ENCODE measurements at places on chromosomes 6 and 20. TPM values are rescaled to one million over a fixed set of nuclear protein-coding genes. Genes with fewer than 3 reads are reported as not detected.

The MRPS18B gene
- polyA plus RNA-seq: 58.7 TPM

The SLC24A3 gene
- polyA plus RNA-seq: 0.94 TPM

The CDS2 gene
- 25.2 TPM for polyA plus RNA-seq

GRCh38 chr6:106513808-106514582 lies 115.3 kb downstream of the RTN4IP1 start:
- DNase-seq: no peak

DNA sequence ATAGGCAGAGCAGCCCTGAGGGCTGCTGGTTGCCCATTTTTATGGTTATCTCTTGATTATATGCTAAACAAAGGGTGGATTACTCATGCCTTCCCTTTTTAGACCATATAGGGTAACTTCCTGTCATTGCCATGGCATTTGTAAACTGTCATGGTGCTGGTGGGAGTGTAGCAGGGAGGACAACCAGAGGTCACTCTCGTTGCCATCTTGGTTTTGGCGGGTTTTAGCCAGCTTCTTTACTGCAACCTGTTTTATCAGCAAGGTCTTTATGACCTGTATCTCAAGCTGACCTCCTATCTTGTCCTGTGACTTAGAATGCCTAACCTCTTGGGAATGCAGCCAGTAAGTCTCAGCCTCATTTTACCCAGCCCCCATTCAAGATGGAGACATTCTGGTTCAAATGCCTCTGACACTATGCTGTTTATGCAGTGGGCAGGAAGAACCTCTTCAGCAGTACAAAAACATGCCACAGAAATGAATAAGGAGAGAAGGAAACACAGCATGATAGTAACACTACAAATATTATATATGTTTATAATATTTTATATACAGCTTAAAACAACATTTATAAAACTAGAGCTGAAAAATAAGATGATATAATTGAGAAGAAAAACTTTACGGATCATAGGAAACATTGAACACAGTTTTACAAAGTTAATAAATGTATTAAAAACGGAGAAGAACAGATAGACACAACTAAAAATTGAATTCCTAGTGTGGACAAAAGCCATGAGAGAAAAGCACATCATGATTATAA lies 58.9 kb upstream of the SAMD5 start:
- DNase-seq: no peak

GRCh38 chr6:148461986-148462577 lies 119.4 kb downstream of the SASH1 start:
- DNase-seq: no peak

- no peak for DNase-seq
Measured at GRCh38 chr6:134172020-134172705, 119.7 kb upstream of the SLC2A12 start.

The CNKSR3 gene
- polyA plus RNA-seq: 5.6 TPM

- no peak for DNase-seq
Measured at GRCh38 chr6:38039502-38039901, 220.0 kb downstream of the ZFAND3 start.

The PRL gene
- not detected for polyA plus RNA-seq

- no peak for DNase-seq
Measured at GRCh38 chr6:33592595-33593413, 12.7 kb upstream of the BAK1 start.

GRCh38 chr20:2867081-2867864 lies 6.0 kb upstream of the PTPRA start:
- DNase-seq: no peak

- no peak for DNase-seq
Measured at GRCh38 chr6:13434777-13435176, 52.6 kb downstream of the GFOD1 start.

The HNF4A gene
- not detected for polyA plus RNA-seq

DNA sequence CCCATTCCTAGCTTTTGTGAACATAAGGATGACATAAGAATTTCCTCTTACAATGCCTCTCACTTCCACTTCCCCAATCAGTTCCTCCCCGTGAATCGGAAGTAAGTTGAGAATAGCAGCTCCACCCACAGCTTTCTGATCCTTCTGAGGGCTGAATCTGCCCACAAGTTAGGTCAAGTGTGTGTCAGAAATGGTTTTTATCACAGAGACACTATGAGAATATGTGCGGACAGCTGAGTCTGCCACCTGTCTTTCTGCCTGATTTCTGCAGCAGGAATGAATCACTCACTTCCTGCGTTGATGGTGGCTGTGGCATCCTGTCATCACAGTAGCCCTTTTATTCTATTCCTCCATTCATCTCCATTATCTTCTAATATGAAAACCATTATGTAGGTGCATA lies 70.2 kb downstream of the RIN2 start:
- DNase-seq: no peak

- no peak for DNase-seq
Measured at GRCh38 chr20:43398676-43399324, 58.9 kb upstream of the SRSF6 start.

DNA sequence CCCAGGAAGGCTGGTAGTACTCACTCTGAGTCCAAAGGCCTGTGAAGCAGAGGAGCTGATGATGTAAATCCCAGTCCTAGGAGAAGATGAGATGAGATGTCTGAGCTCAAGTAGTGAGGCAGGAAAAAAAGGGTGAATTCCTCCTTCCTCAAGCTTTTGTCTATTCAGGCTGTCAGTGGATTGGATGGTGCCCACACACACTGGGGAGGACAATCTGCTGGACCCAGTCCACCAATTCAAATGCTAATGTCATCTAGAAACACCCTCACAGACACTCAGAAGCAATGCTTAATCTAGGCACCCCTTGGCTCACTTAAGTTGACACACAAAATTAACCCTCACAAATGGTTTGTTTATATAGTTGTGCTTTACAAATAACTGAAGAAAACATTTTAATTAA lies 94.6 kb downstream of the CD109 start:
- DNase-seq: no peak
